Astrocyte of the cerebellum (primary cell): ENCODE measurements at places on chromosomes 1 and 21.

GRCh38 chr1:170067253-170067819 lies 7.2 kb downstream of the KIFAP3 start:
- DNase-seq = no peak

DNA sequence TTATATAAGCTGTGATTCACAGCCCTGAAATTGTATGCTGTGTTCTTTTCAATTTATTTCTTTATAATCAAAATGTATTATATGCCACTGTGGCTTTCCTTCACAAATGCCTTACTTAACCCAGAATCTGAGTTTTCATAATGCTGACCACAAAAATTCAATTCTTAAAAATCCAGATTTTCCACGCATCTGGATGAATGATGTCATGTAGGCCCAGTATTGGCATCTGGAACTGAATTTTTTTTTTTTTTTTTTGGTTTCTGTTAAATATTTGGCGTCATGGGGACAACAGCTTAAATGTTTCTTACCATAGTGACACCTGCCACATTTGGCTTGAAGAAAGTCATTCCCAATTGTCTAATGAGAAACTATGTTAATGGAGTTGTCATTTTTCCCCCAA lies 296.8 kb downstream of the TM2D1 start:
- DNase-seq = peak; percentile 78

DNA sequence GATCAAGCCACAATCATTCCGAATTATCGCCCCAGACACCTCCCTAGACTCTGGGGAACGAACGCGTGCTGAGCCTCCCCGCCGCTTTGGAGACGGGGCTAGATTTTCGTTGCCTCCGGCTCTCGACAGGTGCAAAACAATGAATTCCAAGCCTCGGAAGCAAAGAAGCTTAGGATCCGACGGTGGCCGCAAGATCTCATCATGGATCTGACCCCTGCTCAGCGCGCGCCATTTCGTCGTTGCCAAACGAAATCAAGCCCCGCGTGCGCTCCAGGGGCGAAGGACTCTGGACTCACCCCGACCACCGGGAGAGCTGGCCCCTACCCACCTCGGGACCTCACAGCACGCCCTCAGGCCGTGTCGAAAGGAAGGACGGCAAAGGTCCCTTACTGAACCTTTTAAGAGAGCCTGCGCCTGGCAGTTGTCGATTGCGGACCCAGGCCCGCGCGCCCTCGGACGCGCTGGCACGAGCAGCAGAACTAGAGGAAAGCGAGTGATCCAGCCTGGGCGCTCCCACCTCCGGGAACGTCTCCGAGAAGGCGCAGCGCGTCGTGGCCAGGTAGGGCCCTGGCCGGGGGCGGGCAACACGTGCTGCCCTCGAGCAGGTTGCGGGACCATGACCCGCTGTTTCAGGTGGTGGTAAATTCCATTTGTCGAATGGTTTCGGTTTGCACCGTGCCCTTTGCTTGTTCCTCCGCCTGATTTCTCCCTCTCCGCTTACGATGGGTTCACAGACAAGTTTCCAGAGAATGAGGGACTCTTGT lies 1.6 kb upstream of the RUNX3 start:
- DNase-seq = no peak

- DNase-seq = no peak
Observed at GRCh38 chr21:29260461-29260860, 38.3 kb upstream of the BACH1 start.

- DNase-seq = no peak
Observed at GRCh38 chr1:206579747-206580437, 32.4 kb downstream of the EIF2D start.

- DNase-seq = no peak
Observed at GRCh38 chr1:66596191-66596590, 62.2 kb downstream of the SGIP1 start.

DNA sequence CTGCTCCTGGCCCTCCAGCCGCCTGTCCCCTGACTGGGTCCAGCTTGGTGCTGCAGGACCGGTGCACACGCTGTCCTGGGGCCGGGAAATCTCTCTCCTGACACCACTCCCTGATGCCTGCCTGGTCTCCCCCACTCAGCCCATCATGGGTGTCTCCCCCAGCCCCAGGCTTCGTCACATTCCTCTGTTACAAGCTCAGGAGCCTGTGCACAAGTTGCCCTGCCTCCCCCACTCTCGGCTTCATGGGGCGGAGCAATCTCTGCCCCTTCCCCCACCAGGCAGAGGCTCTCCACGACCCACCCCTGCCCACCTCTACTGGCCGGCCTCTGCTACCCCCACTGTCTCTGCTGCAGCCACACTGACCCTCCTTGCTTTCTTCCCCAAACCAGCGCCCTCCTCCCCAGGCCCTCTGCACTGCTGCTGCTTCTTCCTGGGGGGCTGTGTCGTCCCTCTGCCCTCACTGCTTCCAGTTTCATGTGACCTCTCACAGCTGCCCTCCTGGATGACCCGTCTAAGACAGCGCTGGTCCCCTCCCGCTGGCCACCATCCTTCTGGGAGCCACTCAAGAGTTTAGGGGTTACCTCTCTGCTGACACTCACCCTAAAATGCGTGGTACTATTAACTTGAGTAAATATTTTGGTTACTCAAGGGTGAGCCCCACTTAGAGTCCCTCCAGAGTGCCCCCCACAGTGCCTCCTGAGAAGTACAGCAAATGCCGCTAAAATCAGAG lies 5.7 kb upstream of the RIPK4 start:
- no peak for DNase-seq

DNA sequence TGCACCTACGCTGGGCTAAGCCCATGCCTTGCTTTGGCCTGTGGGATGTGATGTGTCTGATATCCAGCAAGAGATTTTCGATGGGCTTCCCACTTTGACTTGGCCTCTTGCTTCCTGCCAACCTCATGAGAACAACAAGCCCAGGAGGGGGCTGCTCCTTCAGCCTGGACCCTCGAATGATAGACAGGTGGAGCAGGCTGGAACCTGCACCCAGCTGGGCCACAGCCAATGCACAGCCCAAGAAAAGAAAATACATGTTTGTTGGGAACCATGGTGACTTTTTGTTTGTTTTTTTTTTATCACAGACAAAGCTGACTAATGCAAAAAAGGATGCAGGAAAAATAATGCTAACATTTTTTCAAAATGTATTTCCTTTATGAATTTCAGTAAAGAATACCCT lies 144.3 kb downstream of the LMX1A start:
- DNase-seq = no peak

DNA sequence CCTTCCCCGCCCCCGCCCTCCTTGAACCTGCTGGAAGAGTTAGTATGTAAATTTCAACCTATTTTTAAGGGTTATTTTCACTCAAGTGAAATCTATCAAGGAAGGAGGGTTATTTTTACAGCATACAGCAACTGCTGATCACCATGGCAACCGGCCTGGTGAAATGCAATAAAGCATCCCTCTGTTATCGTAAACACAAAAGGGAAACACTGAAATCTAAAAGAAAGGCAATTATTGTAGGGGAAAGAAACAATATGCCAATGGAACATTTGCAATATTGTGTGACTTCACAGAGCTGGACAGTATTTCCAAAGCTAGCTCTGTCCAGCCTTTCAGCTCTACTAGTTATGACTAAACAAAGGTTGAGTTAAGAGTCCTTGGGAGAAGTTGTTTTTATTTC lies 588.3 kb upstream of the PBX1 start:
- no peak for DNase-seq

DNA sequence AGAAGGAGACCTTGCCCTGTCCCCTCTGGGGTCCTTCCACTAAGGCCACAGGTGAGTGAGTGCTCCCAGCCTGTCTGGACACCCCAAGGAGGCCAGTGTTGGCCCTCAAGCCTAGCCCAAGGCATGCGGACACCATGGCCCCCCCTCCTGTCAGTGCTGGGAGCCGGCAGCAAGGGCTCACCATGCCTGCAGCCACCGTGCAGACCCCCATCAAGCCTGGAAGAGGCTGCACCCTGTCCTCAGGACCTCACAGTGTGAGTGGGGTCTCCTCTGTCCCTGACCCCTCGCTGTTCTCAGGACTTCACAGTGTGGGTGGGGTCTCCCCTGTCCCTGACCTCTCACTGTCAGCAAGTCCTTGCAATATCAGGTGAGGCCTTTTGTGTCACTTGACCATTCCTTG lies 33.2 kb upstream of the PRSS38 start:
- no peak for DNase-seq

- DNase-seq = no peak
Observed at GRCh38 chr1:200376528-200376927, 33.3 kb downstream of the ZNF281 start.

DNA sequence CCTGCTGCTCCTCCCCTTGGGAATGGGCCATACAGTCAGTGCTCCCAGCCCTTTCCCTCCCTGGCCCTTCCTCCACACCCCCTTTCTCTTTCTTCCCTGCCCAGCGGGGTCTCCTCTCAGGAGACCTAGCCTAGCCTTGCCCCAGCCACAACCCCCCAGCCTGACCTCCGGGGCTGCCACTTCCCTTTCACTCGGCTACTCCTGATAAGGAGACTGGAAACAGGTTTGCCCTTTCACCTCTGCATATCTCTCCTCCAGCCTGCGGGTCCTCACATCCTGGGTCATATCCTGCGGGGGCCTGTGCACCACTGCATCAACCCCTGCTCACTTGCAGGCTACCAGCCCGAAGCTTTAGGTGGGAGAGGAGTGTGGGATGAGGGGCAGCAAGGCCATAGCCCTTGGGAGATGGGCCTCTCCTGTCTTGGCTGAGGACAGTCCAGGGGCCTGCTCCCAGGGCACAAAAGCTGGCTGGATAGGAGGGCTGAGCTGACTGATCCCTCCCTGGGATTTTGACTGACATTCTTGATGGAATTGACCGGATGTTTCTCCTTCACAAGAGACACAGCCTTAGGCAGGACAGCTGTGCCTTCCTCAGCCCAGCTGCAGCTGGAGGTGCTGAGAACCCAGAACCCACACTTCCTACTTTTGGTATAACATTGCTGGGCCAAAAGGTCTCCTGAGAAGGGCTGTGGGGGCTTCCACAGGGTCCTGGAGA lies 19.2 kb upstream of the ALX3 start:
- DNase-seq = no peak

- no peak for DNase-seq
Observed at GRCh38 chr1:98003442-98003841, 82.6 kb upstream of the DPYD start.
